ENCODE measurements at places on chromosomes 6 and 20. TPM values are rescaled to one million over a fixed set of nuclear protein-coding genes. Genes with fewer than 3 reads are reported as not detected.

DNA sequence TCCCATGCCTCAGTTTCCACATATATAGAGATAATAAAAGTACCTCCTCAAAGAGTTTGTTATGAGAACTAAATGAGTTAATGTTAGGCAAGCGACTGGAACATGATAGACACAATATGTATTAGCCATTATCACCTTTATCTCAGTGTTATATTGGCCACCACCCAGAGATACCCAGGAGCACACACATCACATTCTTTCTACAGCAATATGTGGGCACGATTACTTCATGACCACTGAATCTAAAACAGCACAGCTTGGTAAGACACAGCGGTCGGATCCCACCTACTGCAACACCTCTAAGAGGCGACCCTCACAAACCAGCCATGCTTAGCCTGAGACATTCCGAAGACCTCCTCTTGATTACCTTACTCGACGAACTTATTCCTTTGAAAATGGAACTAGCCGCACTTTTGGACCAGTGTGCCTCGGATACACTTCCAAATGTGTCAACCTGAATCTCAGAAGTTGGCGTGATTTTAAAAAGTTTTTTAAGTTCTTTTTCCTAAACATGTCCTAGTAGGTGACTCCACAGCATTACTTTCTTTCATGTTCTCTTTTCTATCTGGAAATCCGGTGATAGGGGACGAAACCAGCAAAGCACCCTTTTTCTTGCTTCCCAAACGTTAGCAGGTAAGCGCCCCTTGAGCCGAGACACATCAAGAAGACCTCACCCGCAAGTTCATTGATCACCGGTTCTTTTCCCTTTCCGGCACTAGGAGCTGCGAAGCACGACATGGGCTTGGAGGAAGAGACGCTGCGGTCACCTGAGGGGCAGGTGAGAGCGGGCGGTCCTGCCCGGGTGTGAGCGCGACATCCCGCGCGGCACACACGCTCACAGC lies 923 bp downstream of the GMDS start:
- DNase-seq = no peak

- DNase-seq = no peak
These were observed 49.9 kb upstream of the QKI start for GRCh38 chr6:163364641-163365040.

DNA sequence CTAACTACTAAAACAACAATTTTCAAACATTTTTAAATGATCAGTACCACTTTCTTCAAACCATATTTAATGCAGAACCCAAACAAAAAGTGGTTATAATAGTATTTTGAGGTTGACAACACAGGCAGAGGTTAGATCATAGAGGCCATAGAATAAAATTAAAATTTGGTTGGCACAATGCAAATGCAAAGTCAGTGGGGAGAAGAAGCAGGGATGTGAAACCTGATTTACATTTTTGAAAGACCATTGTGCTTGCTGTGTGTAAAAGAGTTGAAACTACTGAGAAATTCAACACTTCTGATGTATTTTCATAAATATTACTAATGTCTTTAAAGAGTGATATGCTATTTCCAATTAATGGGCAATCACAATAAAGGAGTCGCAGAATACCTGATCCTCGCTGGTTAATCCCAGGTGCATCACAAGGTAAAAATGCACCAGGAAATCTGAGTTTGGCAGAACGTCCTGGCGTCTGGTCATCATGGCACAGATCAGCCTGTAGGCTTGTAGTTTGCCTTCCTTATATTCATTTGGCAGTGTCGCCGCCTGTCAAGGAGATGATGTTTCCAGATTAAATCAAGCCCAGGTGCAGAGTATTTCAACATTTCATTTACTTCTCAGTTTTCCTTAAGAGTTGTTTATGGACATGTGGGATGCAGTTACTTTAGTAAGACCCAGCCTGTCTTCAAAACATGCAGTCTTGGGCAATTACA lies 141.2 kb downstream of the RALGAPA2 start:
- no peak for DNase-seq

The DAAM2 gene
- 2.9 TPM for total RNA-seq

DNA sequence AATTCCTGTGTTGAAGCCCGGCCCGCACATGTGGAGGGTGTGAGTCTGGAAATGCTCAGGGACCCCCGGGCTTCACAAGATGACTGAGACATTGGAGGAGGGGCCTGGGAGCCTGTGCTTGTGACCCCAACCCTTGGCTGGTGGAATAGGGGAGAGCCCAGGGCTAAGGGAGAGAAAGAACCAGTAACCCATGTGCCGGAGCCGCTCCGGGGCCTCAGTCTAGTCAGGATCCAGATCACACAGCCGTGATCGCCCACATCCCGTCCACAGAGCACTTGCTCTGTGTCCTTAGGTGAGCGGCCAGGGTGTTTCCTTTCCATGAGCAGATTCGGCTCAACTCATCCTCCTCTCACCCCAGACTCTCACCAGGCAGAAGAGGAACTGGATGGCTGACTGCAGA lies 152.3 kb upstream of the RPS6KA2 start:
- DNase-seq = no peak

The GSTA3 gene
- not detected for total RNA-seq

The MTHFD1L gene
- total RNA-seq = 105 TPM

- DNase-seq = no peak
These were observed 107.1 kb upstream of the BACH2 start for GRCh38 chr6:90403489-90404381.

- no peak for DNase-seq
These were observed 83.6 kb upstream of the CCDC167 start for GRCh38 chr6:37583261-37583660.

The DXO gene
- total RNA-seq = 16.2 TPM

GRCh38 chr6:138520463-138520862 lies 21.2 kb upstream of the NHSL1 start:
- DNase-seq = no peak

The TMEM74B gene
- 2.8 TPM for total RNA-seq

The FNDC1 gene
- 0.30 TPM for total RNA-seq

- DNase-seq = no peak
These were observed 35.1 kb downstream of the MAP3K5 start for GRCh38 chr6:136757150-136757549.

- DNase-seq = no peak
These were observed 662.4 kb downstream of the EPHA7 start for GRCh38 chr6:92756912-92757311.

DNA sequence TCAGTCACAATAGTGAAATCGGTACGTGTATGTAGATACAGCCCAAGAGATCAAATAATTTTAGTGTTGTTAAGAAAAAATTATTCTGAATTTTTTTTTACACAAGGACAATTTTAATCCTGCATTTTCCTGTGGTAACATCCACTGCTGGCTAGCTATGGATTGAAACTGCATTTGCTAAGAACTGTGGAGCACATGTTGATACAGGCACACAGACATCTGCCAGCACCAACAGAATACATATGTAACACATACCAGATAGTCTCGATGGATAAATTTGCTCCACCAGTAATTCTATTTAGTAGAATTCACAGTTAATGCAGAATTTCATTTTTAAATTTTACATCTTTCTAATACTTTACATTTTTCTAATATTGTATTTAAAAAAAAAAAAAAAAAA lies 2.2 kb downstream of the ASIP start:
- no peak for DNase-seq

GRCh38 chr20:41167481-41168253 lies 30.3 kb downstream of the PLCG1 start:
- DNase-seq = no peak

- DNase-seq = no peak
These were observed 6.1 kb upstream of the RWDD1 start for GRCh38 chr6:116564921-116565872.

The ZSCAN9 gene
- 13.1 TPM for total RNA-seq

- DNase-seq = no peak
These were observed 436.1 kb downstream of the PKHD1 start for GRCh38 chr6:51651132-51651817.

DNA sequence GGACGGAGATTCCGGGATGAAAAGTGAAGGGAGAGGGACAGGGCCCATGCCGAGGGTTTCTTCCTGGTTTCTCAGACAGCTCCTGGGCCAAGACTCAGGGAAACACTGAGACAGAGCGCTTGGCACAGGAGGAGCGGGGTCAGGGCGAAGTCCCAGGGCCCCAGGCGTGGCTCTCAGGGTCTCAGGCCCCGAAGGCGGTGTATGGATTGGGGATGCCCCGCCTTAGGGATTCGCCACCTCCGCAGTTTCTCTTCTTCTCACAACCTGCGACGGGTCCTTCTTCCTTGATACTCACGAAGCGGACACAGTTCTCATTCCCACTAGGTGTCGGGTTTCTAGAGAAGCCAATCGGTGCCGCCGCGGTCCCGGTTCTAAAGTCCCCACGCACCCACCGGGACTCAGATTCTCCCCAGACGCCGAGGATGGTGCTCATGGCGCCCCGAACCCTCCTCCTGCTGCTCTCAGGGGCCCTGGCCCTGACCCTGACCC lies 55.0 kb upstream of the HLA-A start:
- DNase-seq = peak; percentile 54

DNA sequence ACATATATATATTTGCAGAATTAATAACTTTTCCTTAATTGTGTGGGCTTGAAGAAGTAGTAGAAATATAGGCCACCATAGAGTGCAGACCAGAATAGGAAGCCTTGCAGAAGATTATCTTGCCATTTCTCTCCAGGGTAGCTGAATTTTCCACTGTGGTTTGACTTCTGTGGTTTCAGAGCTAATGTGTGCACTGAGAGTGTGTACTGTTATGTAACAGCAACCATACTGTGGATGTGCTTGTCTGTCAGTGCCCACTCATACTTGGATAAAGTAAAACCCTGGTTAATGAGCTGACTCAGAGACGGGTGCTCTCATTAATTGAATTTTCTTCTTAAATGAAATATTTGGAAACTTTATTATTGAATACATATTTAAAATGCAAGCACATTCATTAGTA lies 57.2 kb downstream of the CEP43 start:
- DNase-seq = no peak

DNA sequence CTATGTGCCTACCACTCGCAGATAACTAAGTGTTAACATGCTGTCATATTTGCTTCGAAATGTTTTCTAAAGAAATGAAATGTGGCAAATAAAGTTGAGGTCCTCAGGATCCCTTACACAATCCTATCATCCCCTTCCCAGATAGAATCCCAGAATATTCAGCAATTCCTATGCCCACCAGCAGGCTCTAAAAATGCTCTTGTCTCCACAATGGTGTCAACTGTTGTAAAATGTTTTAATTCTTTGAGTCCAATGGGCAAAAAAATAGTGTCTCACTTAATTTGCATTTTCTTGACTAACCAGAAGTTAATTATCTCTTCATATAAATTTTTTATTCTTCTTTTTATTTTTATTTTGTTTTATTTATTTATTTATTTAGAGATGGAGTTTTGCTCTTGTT lies 103.9 kb upstream of the MAP7 start:
- no peak for DNase-seq

- no peak for DNase-seq
These were observed at the start of gene TRAPPC3L for GRCh38 chr6:116545651-116546050. TRAPPC3L (minus strand) TSS chr6:116545684; CDS start chr6:116545514, 170 bp downstream.

- no peak for DNase-seq
These were observed 60.8 kb downstream of the RTN4IP1 start for GRCh38 chr6:106568530-106568929.

The C6orf15 gene
- not detected for total RNA-seq

GRCh38 chr6:36241728-36242127 lies 28.1 kb upstream of the PNPLA1 start:
- DNase-seq = no peak

The SYCP2 gene
- total RNA-seq = 0.69 TPM

DNA sequence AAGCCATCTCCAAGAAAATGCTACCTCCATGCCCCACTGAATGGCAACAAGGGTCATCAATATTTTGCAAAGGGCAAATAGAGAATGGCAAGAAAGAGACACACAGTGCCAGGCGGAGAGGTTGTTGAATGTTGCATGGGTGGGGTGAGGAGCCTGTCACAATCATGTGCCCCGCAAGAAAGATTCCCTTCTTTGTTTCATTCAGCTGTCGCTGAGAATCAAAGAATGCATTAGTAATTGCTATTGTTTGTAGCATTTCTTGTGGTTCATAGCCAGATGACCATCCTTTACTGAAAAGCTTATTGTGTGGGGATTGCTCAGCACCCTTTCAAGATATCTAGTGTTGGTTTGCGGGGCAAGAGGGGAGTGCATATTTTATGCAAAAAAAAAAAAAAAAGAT lies 166.5 kb upstream of the QKI start:
- DNase-seq = no peak

The PLEKHG1 gene
- total RNA-seq = 2.2 TPM

GRCh38 chr20:16428112-16428511 lies 145.1 kb downstream of the KIF16B start:
- no peak for DNase-seq

GRCh38 chr6:144898052-144898689 lies 613.0 kb downstream of the UTRN start:
- DNase-seq = no peak

DNA sequence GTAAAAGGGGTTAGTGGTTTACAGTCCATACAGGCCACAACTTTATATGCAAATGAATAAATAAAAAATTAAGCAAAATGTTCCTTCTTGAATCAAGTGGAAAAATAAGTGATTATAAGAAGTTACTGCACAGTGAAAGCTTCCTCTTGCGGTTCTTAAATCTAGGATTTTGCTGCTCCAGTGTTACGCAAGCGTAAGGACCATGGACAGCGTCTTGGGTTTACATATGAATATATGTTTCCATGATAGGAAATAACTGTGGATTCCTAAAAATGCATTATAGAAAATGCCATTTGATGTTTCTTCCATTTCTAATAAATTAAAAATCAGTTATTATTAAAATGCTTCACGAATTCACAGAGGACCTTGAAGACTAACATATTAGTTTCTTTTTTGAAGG lies 176.6 kb upstream of the POU3F2 start:
- no peak for DNase-seq

DNA sequence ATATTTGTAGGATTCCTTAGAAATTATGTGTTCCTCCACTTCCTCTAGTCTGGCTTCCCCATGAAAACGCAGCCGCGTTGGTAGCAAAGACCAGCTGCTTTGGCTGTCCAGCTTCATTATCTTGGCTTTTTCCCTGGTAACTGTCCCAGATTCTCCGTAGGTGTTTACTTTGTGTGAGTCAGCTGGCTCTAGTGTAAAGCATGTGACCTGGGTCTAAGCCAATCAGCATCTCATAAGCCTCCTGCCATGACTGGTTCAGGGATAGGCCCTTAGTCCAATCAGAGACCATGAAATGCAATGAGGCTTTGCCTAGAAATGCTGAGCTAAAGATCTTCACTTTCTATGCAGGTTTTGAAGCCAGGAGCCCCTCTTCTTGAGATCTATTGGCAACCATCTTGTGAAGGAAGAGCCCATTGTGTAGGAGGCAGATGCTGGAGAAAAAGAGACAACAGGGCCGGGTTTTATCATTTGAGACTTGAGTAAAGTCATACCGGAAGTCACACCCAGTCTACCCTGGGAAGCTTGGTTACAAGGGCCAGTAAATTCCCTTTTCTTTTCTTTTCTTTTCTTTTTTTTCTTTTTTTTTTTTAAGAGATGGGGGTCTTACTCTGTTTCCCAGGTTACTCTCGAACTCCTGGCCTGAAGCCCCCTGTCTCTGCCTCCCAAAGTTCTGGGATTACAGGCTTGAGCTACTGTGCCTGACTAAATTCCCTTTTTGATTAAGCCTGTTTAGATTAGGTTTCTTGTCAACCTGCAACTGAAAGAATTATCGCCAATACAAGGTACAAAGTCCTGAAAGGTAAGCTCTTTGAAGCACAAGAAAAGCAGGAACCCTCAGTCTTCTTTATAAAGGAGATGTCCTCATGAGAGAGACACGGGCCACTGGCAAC lies 256.5 kb upstream of the RREB1 start:
- no peak for DNase-seq

GRCh38 chr20:16147916-16148315 lies 425.3 kb downstream of the KIF16B start:
- no peak for DNase-seq
